ENCODE measurements at places on chromosomes 3 and 15.
A peak's percentile ranks its signal among the peaks of the same experiment; 100 is the strongest.

DNA sequence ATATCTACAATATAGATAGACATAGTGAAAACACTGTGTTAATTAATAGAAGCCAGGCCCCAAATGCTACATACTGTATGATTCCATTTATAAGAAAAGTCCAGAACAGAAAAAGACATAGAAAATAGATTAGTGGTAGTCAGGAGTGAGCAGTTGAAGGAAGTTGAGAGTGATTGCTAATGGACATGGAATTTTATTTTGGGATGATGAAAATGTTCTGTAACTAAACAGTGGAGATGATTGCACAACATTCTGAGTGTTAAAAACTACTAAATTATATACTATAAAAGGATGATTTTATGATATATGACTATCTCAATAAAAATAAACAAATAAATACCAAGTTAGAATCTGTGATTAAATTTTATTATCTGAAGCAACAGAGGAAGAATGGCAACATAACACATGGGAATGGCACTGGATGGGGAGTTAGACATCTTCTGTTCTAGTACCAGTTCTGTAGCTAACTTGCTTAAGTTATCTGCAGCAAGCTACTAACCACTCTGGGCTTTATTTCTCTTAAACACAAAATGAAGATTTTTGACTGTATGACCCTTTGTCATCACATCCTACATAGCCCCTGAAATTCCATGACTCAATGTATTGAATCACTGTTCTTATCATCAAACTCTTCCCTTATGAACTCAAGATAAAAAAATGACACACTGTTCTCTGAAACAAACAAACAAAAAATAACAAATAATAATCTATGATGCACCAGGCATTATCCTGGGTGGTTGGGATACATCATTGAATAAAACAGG lies 612.7 kb downstream of the TBL1XR1 start:
- DNase-seq, result no peak

DNA sequence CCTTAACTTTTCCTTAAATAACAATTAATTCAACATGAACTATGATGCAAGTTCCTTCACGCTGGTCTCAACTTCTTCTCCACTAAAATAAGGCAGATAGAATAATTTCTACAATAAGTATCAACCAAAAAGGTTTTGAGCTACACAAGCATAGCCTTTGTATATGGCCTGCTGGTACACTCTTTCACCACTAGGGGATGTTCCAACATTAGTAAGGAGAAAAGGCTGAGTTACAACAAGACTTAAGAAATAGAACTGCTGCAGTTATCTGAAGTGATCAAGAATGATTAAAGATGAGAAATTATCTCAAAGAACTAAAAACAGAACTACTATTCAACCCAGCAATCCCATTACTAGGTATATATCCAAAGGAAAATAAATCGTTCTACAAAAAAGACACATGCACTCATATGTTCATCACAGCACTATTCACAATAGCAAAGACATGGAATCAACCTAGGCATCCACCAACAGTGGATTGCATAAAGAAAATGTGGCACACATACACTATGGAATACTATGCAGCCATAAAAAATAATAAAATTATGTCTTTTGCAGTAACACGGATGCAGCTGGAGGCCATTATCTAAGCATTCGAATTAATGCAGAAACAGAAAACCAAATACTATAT lies 14.4 kb downstream of the ATP13A3 start:
- DNase-seq, result peak; percentile 83

DNA sequence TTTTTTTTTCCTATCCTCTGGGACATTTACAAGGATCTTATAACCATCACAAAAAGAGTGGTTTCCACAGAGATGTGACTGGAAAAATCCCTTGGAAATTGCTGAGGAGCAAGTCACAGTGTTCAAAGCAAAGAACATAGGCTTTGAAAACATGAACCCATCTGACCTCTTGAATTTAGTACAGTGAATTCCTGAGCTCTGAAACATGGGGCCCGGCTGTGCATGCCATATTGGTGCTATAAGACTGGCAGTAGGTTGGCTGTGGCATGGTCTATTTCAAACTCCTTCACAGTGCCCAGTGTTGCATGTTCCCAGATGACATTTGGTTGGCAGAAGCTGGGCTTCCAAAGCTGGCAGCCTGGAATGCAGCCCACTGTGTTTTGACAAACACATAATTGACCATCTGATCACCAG lies 202.2 kb downstream of the TIGIT start:
- no peak for DNase-seq

GRCh38 chr3:173865900-173866498 lies 468.5 kb downstream of the NLGN1 start:
- no peak for DNase-seq

DNA sequence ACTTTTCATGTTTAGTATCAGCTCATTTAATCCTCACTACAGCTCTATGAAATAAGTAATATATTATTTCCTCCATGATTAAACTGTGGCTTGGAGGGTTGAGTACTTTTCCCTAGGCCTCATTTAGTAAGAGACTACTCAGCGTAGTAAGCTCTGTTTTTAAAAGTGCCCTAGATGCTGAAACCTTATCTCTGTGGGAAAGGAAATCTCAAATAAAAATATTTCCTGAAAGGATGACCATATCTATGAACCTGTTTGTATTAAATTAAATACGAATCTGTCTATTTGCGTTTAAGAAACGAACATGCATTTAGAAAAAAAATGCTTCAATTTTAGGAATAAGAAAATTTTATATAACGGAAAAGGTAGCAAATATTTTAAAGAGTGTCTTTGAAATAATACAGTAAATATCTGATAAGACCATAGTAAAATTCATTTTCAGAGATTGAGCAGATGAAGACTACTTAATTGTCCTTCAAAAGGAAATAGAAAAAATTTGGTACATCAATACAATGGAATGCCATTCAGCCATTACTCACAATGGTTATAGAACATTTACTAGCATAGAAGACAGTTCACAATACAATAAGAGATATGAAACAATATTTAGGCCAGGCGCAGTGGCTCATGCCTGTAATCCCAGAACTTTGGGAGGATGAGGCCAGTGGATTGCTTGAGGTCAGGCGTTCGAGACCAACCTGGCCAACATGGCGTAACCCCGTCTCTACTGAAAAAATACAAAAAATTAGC lies 56.2 kb downstream of the ATG7 start:
- no peak for DNase-seq

Measured in hippocampal formation (tissue), 2 donors.